ENCODE measurements at places on chromosomes 13 and 19.

- peak; percentile 67 for DNase-seq
Observed at GRCh38 chr13:44068169-44068568, 188.5 kb downstream of the LACC1 start.

GRCh38 chr13:49165798-49166752 is 54.1 kb upstream of the MLNR start:
- no peak for DNase-seq

- no peak for DNase-seq
Observed at GRCh38 chr19:4952945-4953344, 16.0 kb upstream of the KDM4B start.

DNA sequence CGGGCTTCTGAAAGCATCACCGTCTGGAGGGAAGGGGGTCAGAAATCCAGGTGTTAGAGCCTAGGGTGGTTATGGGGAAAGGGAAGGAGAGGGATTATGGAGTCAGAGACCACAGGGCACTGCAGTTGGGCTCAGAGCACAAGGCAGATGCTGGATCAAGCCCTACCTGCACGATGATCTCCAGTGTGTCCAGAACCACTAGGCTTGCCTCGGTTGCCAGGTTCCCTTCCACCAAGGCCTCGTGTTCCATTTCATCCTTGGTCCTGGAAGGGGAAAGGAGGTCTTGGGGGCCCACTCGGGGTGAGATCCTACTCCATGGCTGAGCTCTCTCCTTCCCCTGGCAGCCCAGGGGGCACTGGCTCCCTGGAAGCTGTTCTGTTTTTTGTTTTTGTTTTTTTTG is 17.0 kb upstream of the KANK2 start:
- no peak for DNase-seq

GRCh38 chr13:112134391-112135075 is 67.6 kb downstream of the SOX1 start:
- no peak for DNase-seq

GRCh38 chr13:41462427-41462826 is 5.1 kb downstream of the RGCC start:
- no peak for DNase-seq

DNA sequence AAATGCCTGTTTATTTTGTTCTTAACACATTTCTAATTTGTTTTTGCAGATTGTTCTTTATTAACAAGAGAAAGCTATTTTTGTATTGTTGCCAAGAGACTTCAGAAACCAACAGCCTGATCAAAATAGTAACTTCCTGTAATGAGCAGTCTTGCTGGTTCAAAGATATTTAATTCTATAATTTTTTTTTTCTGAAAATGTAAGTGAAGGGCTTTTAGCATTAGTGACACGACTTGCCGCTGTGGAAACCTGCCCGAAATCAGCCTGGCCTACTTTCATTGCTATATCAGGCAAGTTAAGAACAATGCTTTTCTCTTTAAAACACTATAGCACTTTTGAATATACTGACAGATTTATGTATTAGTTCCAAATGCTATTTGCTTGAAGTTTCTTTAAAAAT is 374.3 kb downstream of the EFNB2 start:
- DNase-seq = no peak

DNA sequence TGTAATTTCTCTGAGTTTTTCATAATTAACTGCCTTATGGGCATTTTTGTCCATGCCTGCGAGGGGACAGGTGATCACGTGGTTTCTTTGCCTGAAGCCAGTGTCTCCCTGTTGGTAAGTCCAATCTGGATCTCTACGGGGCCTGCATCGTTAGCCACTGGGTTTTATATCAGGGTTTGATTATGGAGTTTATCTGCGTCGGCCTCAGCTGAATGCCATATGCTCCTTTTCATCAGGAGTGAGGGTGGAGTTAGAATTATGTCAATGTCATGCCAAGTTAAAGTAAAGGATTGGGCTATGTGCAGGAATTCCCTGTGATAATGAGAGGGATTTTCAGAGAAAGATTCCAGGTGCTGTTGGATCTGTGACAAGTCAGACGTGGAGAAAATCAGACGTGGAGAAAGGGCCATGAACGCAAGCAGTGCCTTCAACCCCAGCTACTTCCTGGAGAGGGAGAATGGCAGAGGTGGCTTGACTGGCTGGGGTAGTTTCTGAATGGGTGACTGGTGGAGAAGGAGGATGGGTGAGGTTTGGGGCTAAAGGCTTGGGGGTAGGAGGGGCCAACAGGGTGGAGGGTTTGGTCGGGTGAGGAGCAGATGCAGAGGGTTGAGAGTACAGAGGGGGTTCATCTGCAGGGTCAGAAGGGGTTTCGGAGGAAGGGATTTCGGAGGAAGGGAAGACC is 24.3 kb downstream of the TMEM255B start:
- DNase-seq = no peak

GRCh38 chr13:33616130-33616529 is 201.8 kb upstream of the RFC3 start:
- DNase-seq = no peak

DNA sequence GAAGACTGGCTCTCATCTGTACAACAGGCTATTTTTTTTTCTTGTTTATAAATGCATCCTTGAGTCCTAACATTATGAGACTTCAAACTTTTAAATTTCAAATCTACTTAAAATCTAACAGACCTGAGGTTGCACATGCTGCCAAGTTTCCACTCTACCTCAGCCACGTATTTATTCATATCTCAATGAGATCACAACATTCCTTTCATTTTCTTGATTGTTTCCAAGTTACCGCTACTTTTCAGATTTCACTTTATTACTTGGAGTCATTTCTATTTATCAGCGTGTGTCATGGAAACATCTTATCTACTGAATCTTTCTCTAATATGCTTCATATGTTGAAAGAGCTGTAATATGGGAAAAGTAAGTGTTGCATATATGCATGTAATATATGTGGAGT is 1257.5 kb upstream of the ATXN8OS start:
- DNase-seq = no peak

GRCh38 chr13:113123226-113124201 is 915 bp downstream of the F10 start:
- no peak for DNase-seq

GRCh38 chr13:76455960-76456359 is 430.2 kb downstream of the KCTD12 start:
- DNase-seq = peak; percentile 52

DNA sequence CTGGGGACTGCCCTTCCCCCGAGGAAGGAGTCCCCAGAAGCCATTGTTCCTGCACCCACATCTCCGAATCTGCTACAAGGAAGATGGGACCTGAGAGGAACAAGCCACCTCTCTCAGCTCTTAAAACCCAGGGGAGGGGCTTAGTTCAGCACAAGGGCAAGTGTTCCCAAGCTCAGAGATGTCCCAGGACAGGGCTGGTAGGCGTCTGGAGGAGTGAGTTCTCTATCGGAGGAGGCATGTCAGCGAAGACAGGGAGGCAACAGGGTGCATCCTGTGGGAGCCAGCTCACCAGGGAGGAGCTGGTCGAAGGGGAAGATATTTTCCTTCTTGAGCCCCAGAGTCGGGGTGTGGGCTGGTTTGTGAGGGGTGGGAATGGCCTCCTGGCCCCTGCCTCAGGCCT is 54.8 kb downstream of the CELF5 start:
- no peak for DNase-seq

DNA sequence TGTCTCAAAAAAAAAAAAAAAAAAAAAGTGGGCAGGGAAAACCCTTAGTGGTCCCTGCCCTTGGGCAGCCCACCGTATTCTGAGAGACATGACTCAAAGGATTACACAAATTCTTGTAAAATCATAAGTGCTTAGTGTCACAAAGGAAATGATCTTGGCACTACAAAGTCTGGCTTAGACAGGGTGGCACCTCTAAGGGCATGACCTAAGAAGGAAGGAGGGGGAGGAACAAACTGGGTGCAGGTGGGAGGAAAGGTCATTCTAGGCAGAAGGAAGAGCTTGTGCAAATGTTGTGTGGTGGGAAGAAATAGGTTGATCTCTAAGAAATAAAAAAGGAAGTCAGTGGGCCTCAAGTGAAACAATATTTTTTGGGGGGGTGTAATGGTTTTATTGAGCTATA is 10.4 kb downstream of the PNPLA6 start:
- DNase-seq = no peak

GRCh38 chr13:43484432-43485225 is 302.1 kb downstream of the ENOX1 start:
- no peak for DNase-seq

- DNase-seq = no peak
Observed at GRCh38 chr19:1673645-1674292, 21.4 kb upstream of the TCF3 start.

DNA sequence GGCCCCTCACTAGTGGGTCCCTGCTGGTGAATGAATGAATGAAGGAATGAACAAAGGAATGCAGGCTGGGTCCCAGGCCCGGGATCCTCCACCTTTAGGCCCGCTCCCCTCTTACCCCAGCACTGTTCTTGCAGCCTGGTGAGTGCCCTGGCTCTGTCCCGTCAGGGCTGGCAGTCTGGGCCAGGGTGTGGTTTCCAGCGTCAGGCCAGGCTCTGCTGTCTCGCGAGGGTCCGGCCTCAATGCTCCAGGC is 317 bp downstream of the LYL1 start:
- DNase-seq = no peak

GRCh38 chr13:21450936-21451335 is 8.2 kb downstream of the ZDHHC20 start:
- no peak for DNase-seq

Measured in fibroblast of skin of back (primary cell).